NCI-H187 (cell line): ENCODE measurements at places on chromosomes 13 and 19.
A peak's percentile ranks its signal among the peaks of the same experiment; 100 is the strongest.

DNA sequence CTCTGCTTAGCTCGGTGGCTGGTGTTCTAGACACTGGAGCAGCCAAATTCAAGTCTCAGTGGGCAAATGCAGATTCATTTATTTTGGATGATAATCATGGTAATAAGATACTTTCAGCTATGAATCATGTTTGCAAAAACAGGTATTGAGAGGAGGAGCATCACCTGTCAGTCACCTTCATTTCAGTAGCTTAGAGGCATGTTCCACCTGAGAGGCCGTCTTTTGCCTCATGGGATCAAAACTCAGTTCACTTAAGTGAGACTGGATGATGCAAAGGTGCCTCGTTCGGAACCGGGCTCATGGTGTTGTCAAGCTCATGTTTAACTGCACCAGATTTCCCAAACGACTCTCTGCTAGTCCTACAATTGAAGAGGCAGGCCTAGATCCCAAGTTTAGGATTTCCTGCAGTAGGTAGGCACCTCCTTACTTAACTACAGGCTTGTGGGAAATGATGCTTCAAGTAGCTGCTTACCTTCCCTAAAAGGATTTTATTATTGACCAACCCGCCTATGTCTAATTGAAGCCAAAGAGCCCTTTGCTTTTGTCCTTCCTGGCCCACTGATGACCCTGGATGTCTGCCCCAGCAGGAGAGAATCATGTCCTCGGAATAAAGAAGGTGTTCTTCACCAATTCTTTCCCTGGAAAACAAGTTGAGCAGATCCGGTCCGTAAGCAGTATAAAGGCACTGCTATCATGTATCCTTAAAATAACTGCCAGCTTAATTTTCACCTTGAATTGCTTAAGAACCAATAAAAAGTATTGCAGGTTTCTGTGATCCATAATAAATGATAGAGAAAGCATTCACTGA lies 60.0 kb downstream of the ZAR1L start:
- no peak for DNase-seq

GRCh38 chr13:99905814-99906213 lies 65.8 kb downstream of the ZIC5 start:
- no peak for DNase-seq

GRCh38 chr19:15577184-15577771 lies 37.7 kb upstream of the CYP4F8 start:
- DNase-seq: no peak

DNA sequence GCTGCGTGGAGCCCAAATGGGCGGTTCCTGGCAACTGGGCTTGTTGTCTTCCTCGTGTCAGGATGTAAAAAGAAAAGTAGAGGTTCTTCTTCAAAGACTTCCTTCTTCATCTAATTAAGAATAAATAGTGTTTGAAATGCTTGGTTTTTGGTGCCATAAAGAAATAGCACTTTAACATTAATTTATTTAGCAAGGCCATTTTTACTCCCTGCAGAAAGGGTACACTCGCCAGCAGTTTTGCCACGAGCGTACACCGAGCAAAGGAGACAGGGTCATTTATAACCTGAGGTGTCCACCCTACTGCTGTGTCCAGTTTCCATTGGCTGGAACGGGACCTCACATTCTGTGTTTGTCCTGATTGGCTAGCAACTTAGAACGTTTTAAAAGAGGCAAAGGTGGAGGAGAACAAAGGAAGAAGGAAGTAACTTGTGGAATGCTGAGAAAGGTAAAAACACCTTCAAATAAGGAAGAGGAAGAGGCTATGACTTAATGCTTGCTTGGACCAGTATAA lies 21.8 kb upstream of the OR10H1 start:
- DNase-seq: no peak

DNA sequence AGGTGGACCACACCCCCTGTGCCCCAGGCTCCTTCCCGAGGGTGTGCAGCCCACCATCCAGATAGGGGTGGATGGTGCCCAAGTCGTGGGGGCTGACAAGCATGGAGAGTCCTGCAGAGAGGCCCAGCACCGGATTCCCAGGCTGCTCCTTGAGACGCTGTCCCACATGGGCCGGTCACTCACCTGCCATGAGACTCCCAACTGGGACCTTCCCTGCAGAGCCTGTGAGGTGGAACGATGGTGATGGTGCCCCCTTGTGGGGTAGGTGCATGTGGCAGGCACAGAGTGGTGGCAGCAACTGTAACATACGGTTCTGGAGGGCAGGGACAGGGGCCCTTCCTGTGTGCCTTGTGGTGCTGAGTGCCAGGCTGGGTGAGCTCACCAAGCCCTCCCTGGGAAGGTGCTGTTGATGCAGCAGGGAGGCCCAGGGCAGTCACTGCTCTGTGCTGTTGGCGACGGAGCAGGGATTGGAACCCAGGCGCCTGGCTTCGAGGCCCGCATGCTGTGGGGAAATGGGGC lies 33.1 kb downstream of the PPP1R37 start:
- peak; percentile 45 for DNase-seq

DNA sequence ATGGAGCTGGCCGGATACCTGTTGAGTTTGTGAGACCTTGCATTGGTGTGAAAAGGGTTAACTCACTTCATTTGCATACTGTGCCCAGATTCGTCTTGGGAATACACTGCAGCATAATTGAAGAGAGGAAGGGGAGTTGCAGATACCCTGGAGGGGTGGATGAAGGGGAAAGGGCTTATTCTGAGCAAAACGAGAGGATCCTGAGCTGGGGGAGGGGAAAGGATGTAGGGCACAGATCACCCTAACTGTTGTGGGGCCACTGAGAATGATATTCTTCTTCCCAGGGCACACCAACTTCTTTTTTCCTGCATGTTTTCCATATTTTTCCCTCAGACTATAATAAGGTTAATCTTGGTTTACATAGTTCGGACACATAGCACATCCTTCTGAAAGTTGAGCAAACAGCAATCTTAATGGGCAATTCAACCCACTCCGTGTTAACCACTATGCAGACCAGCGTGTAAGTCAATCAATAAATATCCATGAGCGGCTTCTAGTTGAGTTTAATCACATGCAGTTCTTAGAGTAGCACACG lies 11.7 kb upstream of the PTPRS start:
- no peak for DNase-seq

- DNase-seq: no peak
Observed at GRCh38 chr13:50326811-50327210, 311.6 kb downstream of the KCNRG start.

DNA sequence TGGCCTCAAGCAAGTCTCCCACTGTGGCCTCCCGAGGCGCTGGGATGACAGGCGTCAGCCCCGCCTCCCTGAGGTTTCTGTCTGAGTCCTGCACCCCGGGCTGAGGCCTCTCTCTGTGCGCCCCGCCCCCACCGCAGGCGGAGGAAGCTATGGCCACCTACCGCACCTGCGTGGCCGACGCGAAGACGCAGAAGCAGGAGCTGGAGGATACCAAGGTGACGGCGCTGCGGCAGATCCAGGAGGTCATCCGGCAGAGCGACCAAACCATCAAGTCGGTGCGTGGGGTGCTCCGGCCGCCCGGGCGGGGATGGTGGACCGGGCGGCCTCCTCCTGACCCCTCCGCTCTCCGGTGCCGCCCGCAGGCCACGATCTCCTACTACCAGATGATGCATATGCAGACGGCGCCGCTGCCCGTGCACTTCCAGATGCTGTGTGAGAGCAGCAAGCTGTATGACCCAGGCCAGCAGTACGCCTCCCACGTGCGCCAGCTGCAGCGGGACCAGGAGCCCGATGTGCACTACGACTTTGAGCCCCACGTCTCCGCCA lies 12.7 kb downstream of the ARHGAP45 start:
- DNase-seq: no peak

- no peak for DNase-seq
Observed at GRCh38 chr19:5536337-5536894, 31.3 kb downstream of the TINCR start.

- DNase-seq: no peak
Observed at GRCh38 chr13:83221813-83222241, 660.4 kb downstream of the SLITRK1 start.

GRCh38 chr13:113817860-113818691 lies 45.8 kb downstream of the GAS6 start:
- DNase-seq: no peak

- no peak for DNase-seq
Observed at GRCh38 chr19:18501832-18502231, 20.0 kb downstream of the ELL start.

DNA sequence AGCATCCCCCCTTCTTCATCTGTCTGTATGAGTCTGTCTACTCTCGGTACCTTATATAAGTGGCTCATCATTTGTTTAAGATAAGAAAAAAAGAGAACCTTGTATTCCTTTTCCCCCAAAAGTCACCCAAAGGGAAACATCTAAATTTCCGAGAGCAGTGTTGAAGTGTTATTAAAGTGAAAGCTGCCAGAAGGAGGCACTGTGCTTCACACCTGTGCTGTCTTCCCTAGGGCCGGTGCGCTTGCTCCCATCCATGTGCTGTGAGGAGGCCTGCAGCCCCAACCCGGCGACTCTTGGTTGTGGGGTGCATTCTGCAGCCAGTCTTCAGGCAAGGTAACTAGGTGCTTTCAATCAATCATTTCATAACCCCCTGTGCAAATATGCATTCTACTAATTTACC lies 97.5 kb downstream of the TNFRSF19 start:
- DNase-seq: no peak

GRCh38 chr13:24276306-24276705 lies 33.1 kb upstream of the C1QTNF9 start:
- DNase-seq: no peak

DNA sequence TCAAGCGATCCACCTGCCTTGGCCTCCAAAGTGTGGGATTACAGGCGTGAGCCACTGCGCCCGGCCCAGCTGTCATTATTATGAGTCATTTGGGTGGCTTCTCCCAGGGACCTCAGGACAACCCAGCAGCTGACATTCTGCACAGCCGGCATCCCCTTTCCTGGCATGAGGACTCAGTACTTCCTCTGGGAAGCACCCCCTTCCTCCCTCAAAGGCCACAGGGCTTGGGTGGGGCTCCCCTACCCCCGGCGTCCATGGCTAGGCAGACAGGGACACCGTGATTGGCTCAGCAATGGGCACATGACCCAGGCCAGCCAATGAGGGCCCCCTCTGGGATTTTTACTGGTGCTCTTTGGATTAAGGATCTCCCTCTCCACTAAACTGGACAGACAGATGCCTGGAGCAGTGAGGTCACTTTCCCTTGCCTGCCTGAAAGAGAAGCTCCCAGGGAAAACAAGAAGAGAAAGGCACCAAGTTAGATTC lies 6.0 kb downstream of the KANK2 start:
- DNase-seq: no peak

DNA sequence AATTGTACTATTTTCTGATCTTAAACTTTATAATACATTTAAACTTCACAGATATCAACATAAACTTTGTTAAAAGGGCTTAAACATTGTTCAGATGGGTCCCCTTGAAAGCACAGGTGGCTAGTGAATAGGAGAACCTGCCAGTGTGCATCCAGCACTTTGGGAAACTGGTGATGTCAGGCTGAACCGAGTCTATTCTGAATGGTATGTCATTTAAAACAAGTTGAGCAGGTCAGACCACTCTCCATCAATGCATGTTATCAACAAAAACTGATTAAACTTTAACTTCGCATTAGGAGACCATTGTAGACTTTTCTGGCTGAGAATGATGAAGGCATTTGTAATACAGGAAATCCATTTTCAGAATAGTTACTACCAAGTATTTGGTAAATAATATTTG lies 50.1 kb upstream of the FREM2 start:
- DNase-seq: no peak

- DNase-seq: no peak
Observed at GRCh38 chr13:46490129-46490528, 62.8 kb upstream of the LRCH1 start.

DNA sequence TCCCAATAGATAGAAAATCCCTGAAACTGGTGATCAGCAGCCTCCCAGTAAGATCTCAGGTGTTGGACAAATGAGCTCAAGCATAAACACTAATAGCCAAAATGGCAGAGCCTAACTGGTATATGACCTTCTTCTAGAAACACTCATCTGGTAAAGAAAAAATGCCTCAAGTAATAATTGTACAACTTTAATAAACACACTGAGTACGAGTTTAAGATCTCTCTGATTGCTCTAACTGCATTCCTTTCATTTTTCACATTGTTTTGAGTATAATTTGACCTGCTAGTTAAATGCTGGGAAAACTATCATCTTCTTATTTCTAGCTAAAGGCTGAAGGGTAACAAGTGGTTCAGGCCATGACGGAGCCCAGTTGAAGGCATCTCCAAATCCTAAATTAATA lies 2009.5 kb upstream of the PCDH20 start:
- no peak for DNase-seq

DNA sequence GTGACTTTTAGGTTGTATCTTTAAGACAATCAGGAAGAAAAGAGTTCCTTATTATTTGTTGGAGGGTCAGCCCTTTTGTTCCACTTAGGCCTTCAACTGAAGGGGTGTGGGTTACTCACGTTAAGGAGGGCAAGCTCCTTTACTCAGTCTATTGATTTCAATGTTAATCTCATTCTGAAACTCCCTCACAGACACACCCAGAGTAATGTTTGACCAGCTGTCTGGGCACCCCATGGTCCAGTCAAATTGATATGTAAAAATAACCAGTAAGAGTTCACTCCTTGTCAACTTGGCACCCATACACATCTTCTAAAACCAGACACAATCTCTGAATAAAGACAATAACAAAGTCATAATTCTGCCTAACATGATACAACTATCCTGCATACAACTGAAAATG lies 292.9 kb downstream of the KLF5 start:
- no peak for DNase-seq

GRCh38 chr19:46967578-46968032 lies 52.0 kb upstream of the NPAS1 start:
- DNase-seq: no peak

DNA sequence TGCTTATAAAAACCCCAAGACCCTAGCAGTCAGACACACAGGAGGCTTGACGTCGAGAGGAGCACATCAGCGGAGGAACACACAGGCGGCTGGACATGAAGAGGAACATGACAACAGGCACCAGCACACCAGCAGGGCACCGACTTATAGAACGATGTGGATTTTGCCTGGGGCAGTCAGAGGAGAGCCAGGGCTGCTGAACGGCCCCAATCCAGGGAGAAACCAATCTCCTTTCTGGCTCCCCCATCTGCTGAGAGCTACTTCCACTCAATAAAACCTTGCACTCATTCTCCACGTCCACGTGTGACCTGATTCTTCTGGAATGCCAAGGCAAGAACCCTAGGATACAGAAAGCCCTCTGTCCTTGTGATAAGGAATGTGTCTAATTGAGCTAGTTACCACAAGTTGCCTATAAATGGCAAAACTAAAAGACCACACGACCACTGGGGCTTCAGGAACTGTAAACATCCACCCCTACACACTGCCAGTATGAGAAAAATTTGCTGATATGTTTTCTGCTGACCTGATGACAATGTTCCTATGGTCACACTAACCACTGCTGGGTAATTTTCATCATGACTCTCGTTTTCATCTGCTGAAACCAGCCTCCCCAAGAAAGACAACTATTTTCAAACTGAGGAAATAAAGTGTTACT lies 35.8 kb upstream of the CEACAM21 start:
- DNase-seq: no peak

DNA sequence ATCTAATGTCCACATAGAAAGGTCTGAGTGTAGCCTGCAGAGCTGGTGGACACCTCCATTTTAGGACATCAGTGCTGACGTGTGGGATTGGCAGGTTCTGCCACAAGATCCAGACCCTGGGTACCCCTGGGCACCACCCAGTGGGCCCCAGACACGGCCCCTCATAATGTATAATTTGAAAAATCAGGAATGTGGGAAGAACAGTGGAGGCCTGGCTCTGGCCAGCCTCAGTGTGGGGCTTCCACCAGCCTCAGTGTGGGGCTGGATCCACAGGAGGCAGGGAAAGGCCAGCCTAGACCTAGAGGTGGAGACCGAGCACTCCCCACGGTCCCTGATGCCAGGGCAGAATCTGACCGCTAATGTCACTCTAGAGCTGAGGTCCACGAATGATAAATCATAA lies 150.7 kb upstream of the SOX1 start:
- DNase-seq: no peak
